CD4-positive, alpha-beta T cell treated with Interleukin-21 for 1 hour (primary cell): ENCODE measurements at places on chromosomes 5 and 9.
A peak's percentile ranks its signal among the peaks of the same experiment; 100 is the strongest.

DNA sequence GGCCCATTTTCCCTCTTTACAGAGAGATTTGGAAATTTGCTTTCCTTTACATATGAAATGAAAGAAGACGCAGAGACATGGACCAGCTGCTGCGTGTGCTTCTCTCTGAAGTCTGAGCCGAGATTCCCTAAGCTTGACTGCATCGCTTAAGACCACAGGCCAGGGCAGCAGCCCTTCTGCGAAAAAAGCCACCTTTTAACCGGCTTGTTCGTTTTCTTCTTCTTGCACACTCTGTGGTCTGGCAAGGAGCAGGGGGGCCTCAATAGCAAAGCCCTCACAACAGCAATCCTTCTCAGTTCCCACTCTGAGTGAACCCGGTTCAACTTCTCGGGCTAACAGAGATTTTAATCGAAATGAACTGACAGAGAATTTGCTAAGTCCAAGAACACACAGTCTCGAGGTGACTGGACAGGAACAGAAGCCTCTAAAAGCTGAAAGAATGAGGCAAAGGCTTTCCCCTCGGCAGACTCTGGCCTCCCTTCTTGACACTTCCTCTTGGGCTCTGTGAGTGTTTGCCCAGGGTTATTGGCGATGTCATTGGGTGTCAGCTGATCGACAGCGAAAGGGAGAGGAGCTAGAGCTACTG lies 512.9 kb upstream of the KLF4 start:
- no peak for DNase-seq

- no peak for DNase-seq
Measured at GRCh38 chr9:71920456-71921189, 9.2 kb downstream of the C9orf85 start.

DNA sequence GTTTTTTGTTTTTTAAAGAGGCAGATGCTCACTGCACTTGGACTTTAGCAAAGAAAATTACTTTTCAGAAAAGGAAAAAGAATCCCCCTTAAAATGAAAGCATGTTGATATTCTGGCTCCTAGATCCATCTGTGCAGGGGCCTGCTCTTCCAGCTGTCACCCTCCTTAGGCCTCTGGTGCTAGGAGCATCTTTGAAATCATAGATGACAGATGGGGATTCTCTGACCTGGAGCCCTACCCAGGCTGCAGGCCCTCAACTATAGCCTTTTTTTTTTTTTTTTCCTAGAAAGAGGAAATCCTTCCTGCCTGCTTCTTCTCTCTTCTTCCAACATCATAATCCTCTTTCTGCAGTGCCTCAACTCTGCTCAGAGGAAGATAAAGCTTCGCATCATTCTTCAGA lies 16.3 kb upstream of the DCP2 start:
- no peak for DNase-seq

- no peak for DNase-seq
Measured at GRCh38 chr9:28892538-28892937, 1319.3 kb upstream of the C9orf72 start.

GRCh38 chr9:16985559-16986348 lies 115.3 kb upstream of the BNC2 start:
- DNase-seq = no peak

- DNase-seq = no peak
Measured at GRCh38 chr5:37722236-37723161, 117.3 kb downstream of the GDNF start.

DNA sequence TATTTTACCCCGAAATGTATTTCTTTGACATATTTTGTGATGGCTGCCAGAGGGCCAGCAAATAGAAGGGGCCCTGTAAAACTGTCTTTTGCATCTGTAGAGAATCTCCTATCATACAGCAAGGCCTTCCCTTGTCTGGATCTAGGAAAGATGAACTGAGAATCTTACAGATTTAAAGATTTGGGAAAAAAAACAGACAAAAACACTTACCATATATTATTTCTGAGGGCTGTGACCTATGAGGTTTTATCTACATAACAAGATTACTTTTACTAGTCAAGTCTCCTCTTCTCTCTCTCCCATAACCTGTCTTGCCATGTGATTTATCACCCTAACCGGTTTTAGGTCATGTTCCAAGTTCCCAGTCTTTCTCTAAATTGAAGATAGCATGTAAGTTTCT lies 599.2 kb upstream of the CDH6 start:
- DNase-seq = no peak

- no peak for DNase-seq
Measured at GRCh38 chr5:106171708-106172107, 1499.0 kb downstream of the EFNA5 start.

GRCh38 chr9:92650296-92650695 lies 19.6 kb downstream of the IPPK start:
- no peak for DNase-seq

GRCh38 chr5:149938279-149938678 lies 6.3 kb downstream of the PDE6A start:
- no peak for DNase-seq

- DNase-seq = no peak
Measured at GRCh38 chr5:144712090-144712489, 541.4 kb downstream of the KCTD16 start.

DNA sequence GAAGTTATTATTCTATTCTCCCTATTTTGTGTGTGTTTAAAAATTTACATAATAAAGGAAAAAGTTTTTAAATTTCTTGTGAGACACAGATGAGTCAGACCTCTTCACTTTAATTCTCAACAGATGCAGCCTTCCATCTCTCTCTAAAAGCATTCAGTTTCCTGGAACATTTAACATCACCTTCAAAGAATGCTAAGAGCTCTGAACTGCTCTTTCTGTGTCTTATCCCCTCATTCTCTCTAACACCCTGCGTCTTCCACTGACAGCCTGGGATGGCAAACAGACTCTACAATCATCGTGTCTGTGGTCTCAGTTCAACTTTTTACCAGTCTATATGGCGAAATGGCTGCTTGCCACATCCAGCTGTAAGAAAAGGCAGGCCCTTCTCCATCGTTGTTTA lies 173.0 kb downstream of the HINT1 start:
- DNase-seq = no peak

DNA sequence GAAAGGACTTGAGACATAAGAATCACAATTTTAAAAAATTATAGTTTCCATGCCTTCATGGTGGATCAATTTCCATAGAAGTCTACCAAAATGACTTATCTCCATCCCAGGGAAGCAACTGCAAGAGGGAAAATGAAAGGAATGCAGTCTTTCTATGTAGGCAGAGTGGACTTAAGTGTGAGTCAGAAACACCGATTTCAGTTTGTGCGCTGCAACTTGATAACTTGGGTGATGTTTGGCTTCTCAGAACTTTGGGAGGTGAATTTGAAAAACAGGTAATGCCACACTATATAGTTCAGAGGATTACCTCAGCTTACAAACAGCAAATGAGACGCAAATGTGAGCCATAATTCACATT lies 708 bp upstream of the CSNK1G3 start:
- DNase-seq = no peak

DNA sequence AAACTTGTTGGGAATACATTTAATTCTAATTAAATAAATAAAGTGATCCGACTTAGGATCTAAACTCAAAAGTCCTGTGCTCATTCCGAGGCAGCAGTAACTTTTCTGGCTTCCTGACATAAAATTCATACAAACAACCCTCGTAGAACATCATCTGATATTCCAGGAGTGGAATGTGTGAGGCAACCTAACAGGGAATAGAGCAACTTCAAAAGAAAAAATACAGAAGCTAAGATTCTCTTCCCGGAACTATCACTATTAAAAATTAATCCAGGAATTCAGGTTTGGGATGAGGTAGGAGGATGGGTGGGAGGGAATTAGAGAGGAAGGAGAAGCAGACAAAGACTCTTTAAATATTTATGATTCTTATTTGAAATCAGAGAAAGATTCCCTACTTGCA lies 32.9 kb upstream of the TRIO start:
- DNase-seq = no peak

GRCh38 chr5:72268753-72269410 lies 51.2 kb downstream of the MRPS27 start:
- peak; percentile 55 for DNase-seq

GRCh38 chr5:146199176-146199815 lies 4.1 kb upstream of the RBM27 start:
- DNase-seq = no peak

- DNase-seq = no peak
Measured at GRCh38 chr9:16058131-16058549, 505.3 kb downstream of the CCDC171 start.

GRCh38 chr5:177195307-177195952 lies 61.9 kb downstream of the NSD1 start:
- DNase-seq = no peak

DNA sequence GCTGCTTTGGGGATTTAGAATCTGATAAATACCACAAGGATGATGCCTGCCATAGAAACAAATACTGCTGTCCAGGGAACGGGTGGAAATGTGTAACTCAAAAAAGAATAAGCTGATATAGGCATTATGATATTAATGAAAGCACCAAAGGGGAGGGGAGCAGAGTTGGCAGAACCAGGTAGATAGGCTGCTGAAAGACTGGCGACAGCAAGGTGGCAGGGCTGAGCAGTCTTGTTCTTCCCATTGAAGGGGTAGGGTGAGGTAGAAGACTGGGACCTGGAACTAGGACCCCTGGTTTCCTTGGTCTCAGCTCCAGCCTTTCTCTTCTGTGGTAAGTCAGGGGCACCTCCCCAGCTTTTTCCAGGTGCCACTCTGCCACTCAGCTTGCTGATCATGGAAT lies 31.4 kb upstream of the TMOD1 start:
- DNase-seq = no peak

GRCh38 chr5:58490402-58491050 lies 709 bp upstream of the GAPT start:
- no peak for DNase-seq
